NCI-H526 (cell line): ENCODE measurements at places on chromosomes 5 and 9.

- DNase-seq = no peak
These were observed 17.1 kb upstream of the NRARP start for GRCh38 chr9:137319011-137319738.

DNA sequence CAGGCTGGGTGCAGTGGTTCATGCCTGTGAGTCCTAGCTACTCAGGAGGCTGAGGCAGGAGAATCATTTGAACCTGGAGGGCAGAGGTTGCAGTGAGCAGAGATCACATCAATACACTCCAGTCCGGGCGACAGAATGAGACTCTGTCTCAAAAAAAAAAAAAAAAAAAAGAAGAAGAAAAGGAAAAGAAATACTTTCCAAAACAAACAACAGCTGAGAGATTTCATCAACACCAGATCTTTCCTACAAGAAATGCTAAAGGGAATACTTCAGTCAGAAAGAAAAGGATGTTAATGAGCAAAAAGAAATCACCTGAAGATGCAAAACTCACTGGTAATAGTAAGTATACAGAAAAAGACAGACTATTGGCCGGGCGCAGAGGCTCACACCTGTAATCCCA is 8.4 kb downstream of the CCIN start:
- DNase-seq = no peak

- DNase-seq = no peak
These were observed 25.9 kb upstream of the ANKRD55 start for GRCh38 chr5:56259002-56259511.

DNA sequence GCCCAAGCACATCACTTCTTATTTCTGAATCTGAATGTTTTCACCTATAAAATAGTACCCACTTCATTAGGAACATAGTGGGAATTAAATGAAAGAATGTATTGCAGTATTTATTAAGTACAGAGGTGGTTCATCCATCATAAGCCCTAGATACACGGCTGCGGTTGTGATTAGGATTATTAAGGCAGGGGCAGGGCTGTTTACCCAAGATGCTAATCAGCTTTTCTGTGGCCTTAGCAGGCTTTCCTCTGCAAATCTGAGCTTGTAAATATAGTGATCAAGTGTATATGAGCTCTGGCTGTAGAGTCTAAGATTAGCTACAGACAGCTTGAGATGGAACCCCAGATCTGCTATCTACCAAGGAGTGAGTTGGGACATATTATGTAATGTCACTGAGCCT is 124.1 kb upstream of the ADRA1B start:
- DNase-seq = no peak

DNA sequence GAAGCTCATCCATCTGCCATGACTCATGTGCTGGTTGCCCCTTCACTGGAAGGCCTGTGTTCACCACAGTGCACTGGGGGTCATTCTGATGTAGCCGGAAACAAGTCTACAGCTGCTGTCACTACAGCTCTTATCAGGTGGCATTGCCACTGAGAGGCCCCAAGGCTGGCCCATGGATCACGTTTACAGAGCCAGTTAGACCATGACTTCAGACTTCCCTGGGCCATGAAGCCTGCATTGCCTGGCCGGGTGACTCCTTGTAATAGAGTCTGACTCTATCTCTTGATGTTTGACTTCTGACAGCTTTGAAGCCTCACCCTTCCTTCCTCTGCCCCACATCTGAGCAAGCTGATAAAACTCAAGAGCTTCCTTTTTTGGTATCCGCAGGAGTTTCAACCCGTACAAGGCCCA is 473.5 kb upstream of the DAP start:
- no peak for DNase-seq
